ENCODE measurements at places on chromosomes 12 and 14.

DNA sequence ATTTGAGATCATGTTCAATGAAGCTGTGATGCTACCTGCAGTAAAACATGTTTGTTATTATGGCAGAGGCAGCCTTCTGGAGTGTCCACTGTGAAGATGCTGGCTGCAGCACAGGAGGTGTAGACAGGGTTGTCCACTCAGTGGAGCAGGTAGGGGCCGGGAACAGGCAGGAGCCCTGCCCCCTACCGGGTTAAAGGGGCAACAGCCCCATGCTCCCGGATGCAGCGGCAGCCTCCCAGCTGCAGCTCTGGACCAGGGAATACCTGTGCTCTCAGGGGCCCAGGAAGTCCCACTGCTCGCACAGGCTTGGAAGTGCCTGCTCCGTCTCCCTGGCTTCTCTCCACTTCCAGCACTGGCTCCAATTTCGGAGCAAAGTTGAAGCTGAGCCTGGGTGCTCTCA lies 401.6 kb downstream of the FOXG1 start:
- DNase-seq = no peak

- DNase-seq = no peak
Measured at GRCh38 chr14:55354500-55354899, 57.1 kb downstream of the ATG14 start.

DNA sequence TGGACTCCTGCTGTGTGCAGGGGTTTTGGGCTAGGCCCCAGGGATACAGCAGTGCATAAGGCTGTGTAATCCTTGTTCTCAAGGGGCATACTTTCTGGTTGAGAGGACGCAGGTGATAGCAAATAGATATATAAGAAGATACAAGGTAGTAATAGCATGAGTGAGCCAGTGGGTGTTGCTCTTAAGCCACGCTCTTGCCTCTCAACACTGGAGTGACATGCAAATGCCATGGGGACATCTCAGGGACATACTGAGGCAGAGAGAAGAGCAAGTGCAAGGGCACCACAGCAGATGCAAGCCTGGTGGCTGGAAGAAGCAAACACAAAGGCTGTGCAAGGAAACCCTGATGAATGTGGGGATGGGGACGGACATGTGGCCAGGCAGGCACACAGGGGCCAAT lies 223.3 kb downstream of the CHST11 start:
- no peak for DNase-seq

DNA sequence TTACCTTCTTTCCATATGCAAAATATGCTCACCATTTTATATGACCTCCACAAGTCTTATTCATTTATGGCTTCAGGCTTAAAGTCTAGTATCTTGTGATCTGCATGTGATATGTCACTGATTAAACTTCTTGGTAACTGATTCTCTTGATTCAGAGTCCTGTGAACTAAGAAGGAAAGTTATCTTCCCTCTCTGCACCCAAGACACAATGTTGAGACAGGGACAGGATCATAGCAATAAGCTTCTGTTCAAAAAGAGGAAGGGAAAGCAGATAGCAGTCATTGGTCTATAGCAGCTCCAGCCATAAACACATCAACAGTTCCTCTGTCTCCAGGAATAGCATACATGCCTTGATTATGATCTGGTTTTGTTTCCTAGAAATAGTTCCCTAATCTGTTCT lies 103.1 kb downstream of the UNC79 start:
- no peak for DNase-seq

DNA sequence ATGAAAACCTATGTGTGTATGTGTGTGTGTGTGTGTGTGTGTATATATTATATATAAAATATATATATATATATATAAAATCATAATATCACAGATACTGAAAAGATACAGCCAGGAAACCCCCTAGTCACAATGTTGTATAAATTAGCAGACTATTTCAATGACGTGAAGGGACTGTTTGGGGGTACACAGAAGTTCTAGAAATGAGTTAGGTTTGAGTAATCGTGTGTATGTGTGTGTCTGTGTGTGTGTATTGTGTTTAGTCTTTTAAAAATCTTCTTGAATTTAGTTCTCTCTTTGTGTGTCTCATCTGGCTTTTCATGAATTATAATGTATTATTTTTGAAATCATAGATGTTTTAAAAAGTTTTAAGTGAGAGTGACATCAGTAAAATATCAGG lies 21.9 kb downstream of the ADAM21 start:
- DNase-seq = no peak

DNA sequence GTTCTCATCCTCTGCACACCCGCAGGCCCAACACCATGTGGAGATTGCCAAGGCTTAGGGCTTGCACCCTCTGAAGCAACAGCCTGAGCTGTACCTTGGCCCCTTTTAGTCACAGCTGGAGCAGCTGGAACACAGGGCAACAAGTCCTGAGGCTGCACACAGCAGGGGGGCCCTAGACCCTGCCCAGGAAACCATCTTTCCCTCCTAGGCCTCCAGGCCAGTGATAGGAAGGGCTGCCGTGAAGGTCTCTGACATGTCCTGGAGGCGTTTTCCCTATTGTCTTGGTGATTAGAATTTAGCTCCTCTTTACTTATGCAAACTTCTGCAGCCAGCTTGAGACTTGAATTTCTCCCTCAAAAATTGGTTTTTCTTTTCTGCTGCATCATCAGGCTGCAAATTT lies 373.5 kb upstream of the CLEC14A start:
- DNase-seq = no peak

DNA sequence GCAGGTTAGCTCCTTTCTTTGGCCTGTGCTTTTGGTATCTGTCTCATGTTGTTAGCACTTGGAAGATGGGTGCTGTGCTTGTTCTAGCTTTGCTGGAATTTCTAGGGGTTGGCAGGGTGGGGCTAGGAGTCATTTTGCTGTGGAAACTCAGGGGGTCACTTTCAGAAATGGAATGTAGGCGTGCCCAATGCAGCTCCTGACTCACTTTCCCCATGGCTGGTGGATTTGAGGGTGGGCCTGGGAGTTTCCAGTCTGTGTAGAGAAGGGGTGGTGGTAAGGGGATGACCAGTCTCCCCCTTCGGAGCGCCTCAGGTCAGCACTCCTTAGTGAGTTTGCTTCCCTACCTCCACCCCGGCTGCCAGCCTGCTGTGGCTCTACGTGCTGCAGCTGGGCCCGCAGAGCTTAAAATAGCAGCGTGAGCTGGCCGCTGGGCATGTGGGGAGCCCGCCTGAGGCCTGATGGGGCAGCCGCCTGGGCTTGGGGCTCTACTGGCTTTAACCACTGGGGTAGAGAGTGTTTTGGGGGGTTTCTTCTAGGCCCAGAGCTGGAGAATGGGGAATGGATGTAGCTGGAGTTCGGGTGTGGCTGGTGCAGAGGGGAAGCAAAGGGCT lies 108.2 kb downstream of the TSPAN9 start:
- no peak for DNase-seq

- DNase-seq = no peak
Measured at GRCh38 chr14:52840877-52841276, 49.5 kb upstream of the GNPNAT1 start.

GRCh38 chr12:25135531-25136154 lies 59.3 kb downstream of the DNAI7 start:
- no peak for DNase-seq

DNA sequence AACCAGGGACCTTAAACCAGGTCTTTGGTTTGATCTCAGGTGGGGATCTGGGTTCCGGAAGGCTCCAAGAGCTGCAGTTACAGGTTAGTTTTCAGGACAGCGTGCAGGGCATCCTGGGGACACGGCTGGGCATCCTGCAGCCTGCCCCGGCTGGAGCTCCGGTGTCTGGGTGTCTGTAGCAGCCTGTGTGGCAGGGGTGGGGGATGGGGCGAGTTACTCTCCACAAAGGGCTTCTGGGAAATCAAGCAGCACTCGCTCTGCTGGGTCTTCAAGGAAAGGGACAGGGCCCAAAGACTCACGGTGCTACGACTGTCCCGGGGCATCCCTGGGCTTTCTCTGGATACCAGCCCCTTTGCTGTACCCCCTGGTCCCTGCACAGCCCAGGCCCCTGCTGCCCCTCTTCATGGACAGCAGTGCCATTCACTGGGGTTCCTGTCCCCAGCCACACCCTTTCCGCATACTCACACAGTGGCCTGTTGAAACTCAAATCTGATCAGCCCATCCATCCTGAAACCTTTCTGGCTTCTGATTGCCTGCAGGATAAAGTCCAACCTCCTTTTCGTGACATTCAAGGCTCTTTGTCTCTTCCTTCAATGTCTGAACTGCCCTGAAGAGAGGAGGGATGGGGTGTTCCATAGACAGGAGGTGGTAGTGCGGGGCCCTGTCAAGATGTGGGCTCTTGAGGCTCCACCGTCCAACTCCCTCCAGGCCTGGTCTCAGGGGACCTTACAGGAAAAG lies 22.2 kb upstream of the PPP1R13B start:
- DNase-seq = no peak

DNA sequence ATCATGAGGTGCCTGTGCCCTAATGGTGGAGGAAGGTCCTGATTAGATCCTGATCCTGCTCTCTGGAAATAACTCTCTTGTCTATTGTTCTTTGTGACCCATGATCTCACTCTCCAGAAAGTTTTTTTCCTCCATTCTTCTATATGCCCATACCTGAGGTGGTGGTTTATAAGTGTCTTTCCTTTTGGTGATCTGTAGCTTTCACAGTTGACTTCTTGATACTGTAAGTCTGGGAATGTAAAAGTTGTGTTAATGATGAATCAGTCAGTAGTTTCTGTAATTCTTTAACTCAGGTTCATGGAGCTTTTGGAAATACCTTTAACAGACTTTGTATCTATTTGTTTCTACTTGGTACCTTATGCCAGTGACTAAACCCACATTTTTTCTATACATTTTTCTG lies 444.0 kb upstream of the FLRT2 start:
- no peak for DNase-seq

DNA sequence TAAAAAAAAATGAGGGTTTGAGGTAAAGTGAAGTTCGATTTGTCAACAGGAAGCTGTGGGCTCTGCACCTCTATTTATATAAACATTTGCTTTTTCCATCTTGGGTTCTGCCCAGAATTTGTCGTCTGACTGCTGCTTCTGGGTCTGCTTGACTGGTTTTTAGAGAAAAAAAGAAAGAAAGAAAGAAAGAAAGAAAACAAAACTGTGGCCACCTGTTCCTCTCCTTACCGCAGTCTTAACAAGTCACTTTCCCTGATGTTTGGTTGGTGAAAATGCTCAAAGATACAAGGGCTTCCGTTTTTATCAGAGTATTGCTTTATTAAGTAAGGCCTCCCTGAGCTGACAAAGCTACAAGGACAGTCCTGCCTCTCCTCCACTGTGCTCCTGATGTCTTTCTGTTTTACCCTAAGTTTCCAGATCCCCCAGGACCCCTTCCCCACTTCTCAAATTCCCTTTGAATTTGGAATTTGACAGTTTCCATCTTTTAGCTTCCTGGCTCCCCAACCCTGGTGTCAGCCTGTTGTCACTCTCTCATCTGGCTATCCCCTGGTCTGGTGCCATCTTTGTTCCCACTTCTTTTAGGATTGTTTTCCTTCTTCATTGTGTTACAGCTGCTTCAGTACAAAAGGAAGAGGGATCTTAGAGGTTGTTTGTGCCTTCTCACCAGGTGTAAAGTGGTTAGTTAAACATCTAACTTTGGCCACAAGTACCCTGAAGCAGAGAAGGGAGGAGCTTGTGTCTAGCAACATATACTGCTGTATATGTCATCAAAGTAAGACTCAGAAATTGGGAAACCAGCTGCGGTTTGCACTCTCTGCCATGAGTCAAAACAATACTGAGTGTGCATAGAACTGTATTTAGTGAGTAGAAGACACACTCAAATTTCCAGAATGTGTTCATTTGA lies 18.0 kb downstream of the MFAP5 start:
- DNase-seq = peak; percentile 80

GRCh38 chr14:105685003-105685402 lies 158.6 kb downstream of the TMEM121 start:
- DNase-seq = no peak

- DNase-seq = no peak
Measured at GRCh38 chr12:66206141-66206540, 17.1 kb downstream of the IRAK3 start.

- no peak for DNase-seq
Measured at GRCh38 chr14:87161502-87161901, 831.5 kb downstream of the GALC start.

DNA sequence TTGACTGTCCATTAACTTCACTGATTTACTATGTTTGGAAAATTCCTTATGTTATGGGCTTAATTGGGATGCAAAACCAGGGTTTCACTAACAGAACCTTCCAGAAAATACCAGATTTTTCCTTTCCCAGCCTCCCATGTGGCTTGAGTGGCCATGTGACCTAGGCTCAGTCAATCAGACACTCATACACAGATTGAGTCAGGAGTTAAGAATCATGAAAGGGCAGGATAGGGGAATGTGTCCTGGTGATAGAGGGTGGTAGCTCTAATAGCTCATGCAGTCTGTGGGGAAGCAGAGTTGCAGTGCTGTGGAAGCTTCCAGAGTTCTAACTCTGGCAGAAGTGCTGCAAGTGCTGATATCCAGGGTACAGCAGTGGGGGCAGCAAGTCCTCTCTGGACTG lies 134.1 kb upstream of the IFNG-AS1 start:
- no peak for DNase-seq

- DNase-seq = no peak
Measured at GRCh38 chr12:2323532-2324255, 270.9 kb downstream of the CACNA1C start.

GRCh38 chr14:22412926-22413411 lies 176.1 kb downstream of the DAD1 start:
- DNase-seq = no peak

DNA sequence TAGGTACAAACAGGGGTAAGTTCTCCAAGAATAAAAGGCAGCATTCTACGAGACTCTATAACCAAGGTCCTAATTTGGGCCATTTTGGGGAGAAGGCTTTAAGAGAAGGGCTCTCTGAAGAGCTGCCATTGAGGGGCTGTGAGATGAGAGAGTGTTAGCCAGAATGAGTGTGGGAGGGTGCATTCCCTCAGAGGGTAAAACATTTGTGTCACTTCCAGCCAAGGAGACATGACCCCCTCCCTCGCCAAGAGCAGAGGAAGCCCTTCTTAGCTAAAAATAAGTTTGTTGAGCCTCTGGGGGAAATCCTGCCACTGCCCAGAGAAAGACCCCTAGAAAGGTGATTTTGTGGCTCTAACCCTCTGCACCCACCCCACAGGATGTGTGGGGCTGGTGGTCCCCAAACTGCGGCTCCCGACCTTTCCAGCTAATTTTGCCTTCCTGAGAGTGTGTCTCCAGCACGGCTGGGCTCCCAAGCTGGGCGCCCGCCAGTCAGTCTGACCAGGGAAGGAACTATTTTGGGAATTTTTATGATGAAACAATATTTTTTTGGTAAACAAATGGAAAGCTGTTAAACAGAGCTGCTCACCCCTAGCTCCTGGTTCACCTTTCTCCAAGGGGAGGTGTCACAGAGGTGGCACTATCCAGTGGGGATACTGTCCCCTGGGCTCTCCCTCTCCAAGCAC lies 65.9 kb upstream of the JDP2 start:
- no peak for DNase-seq

DNA sequence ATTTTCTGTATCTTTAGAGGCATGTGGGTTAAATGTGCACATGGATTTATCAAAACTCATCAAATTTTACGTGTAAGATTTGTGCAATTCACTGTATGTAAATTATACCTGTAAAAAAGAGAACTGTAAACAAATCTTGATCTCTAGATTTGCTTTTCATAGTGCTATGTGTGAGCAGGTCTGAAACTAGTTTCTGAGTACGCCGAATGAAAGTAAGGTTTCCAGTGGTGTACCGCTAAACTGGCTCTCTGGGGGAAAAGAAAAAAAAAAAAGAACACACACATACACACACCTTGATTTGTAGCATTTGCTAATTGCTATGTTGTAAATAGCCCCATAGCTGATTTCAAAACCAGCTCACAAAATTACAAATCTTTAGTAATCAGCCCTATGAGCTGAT lies 8.6 kb upstream of the SLC41A2 start:
- DNase-seq = peak; percentile 70

All from GM12864 (cell line).